Ascending aorta (tissue), 2 donors: ENCODE measurements at places on chromosomes 11 and 22.

DNA sequence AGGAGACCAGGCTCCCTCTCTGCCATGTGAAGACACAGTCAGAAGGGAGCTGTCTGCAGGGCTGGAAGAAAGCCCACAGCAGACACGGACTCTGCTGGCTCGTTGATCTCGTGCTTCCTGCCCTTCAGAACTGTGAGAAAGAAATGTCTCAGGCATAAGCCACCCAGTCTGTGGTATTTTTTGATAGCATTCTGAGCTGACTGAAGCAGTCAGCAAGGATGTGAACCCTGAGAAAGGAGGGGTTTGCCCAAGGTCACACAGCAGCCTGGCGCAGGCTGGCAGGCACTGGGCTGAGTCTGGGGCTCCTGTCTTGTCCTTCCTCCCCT is 255.1 kb upstream of the B3GAT1 start:
- no peaks in the 10 kb centered on the region for H3K36me3 ChIP-seq
- no peaks in the 10 kb centered on the region for H3K4me1 ChIP-seq
- no peaks in the 10 kb centered on the region for H3K27me3 ChIP-seq
- H3K4me3 ChIP-seq, result no peak overlapping the region

DNA sequence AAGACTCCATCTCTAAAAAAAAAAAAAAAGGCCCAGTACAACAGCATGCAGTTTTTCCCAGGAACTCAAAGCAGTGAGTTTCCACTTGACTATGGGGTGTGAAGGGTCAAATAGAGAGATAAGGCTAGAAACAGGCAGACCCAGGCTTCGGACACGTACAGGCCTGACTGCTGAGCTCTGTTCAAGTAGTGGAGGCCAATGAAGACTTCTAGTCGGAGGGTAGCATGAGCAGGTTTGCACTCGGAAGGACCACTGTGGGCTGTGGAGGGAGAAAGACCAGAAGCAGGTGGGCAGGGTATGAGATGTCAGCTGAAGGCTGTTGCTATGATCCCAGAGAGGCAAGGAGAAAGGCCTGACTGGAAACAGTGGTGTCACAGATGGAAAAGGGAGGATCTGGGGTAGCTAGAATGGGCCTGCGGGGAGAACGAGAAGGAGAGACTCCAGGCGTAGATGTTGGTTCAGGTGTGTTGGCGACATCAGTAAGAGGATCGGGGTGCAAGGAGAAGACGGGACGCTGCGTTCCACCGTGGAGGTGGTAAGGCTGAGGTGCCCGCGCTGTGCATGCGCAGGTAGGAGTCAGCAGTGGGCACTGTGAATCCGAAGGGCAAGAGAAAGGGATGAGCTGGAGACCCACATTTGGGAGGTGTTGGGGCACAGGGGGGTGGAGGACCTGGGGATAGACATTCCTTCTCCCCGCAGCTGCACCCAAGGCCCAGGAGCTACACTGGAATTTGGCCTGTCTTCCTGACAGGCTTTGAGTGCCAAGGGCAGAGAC is 49.4 kb upstream of the RAB1B start:
- peaks cover 44% of the 10 kb centered on the region for H3K36me3 ChIP-seq
- H3K27me3 ChIP-seq, result no peaks in the 10 kb centered on the region
- H3K27ac ChIP-seq, result no peak overlapping the region
- DNase-seq, result no peak
- H3K4me3 ChIP-seq, result no peak overlapping the region

DNA sequence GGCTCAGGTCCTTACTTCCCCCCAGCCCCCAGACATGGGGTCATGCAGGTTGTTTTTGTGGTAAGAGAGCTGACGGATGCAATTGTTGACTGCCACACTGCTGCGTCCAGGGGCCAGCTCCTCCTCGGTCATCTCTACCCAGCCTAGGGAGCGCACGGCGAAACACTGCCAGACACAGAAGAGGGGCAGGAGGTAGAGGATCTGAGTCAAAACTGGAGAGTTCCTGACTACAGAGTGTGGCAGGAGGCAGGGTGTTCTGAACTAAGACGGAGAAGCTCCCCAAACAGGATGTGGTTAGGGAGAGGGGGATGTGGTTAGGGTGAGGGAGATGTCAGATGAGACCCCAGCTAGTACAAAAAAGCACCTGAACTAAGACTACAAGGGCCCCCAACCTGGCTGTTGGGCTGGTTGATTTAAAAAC is 12.3 kb downstream of the SMPD1 start:
- H3K4me3 ChIP-seq, result no peak overlapping the region
- H3K4me1 ChIP-seq, result peaks cover 7% of the 10 kb centered on the region
- no peak for DNase-seq

- H3K4me1 ChIP-seq, result no peaks in the 10 kb centered on the region
- no peaks in the 10 kb centered on the region for H3K36me3 ChIP-seq
- H3K27me3 ChIP-seq, result no peaks in the 10 kb centered on the region
- DNase-seq, result no peak
- no peak overlapping the region for H3K27ac ChIP-seq
- H3K4me3 ChIP-seq, result no peak overlapping the region
Observed at GRCh38 chr11:109644152-109644551, 222.2 kb downstream of the C11orf87 start.

- no peak for DNase-seq
- no peak overlapping the region for H3K4me3 ChIP-seq
- H3K4me1 ChIP-seq, result no peaks in the 10 kb centered on the region
- no peaks in the 10 kb centered on the region for H3K27me3 ChIP-seq
Observed at GRCh38 chr11:106708348-106708747, 309.9 kb downstream of the GUCY1A2 start.

DNA sequence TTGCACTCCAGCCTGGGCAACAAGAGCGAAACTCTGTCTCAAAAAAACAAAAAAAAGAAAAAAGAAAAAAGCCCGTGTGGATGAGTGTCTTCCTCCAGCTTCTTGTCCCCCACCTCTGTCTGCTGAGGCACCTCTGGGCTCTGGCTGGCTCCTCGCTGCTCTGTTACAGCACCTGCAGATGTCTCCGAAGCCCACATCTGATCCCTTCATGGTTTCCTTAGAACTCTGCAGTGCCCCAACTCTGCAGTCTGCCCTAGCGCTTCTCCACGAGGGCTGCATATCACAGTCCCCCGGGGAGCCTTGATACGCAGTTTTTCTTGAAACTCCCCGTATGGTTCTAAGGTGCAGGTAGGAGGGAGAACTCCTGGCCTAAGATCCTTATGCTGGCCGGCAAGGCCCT is 15.9 kb downstream of the KCTD17 start:
- no peak for DNase-seq
- no peaks in the 10 kb centered on the region for H3K36me3 ChIP-seq
- H3K4me3 ChIP-seq, result no peak overlapping the region

DNA sequence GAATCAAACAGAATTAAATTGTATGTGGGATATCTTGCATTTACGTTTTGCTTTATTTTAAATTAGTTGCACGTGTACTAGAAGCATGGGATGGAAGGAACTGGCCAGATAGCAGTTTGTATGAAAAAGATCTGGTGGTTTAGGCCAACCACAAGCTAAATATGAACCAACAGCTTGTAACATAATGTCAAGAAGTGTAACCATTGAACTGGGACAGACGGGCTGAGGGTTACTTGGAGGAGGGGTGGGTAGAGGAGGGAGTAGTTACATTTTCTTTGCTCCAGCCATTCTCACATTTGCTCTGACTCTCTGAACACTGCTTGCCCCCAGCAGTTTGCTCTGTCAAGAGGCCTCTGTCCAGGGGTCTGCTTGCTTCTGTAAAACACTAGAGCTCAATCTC is 31.7 kb upstream of the CXCR5 start:
- no peaks in the 10 kb centered on the region for H3K4me1 ChIP-seq
- no peak overlapping the region for H3K27ac ChIP-seq
- no peaks in the 10 kb centered on the region for H3K36me3 ChIP-seq
- no peaks in the 10 kb centered on the region for H3K27me3 ChIP-seq

GRCh38 chr11:26909515-26909914 is 84.4 kb upstream of the FIBIN start:
- H3K4me1 ChIP-seq, result no peaks in the 10 kb centered on the region
- H3K27ac ChIP-seq, result no peak overlapping the region
- H3K36me3 ChIP-seq, result no peaks in the 10 kb centered on the region
- H3K4me3 ChIP-seq, result no peak overlapping the region
- no peaks in the 10 kb centered on the region for H3K27me3 ChIP-seq

GRCh38 chr11:102495161-102496042 is 35.1 kb downstream of the MMP7 start:
- H3K4me3 ChIP-seq, result no peak overlapping the region
- H3K36me3 ChIP-seq, result no peaks in the 10 kb centered on the region
- no peaks in the 10 kb centered on the region for H3K4me1 ChIP-seq
- H3K27ac ChIP-seq, result no peak overlapping the region
- no peaks in the 10 kb centered on the region for H3K27me3 ChIP-seq

GRCh38 chr22:46436595-46437175 is 100.7 kb downstream of the CELSR1 start:
- no peaks in the 10 kb centered on the region for H3K4me1 ChIP-seq
- H3K4me3 ChIP-seq, result no peak overlapping the region
- H3K27me3 ChIP-seq, result no peaks in the 10 kb centered on the region
- DNase-seq, result no peak

DNA sequence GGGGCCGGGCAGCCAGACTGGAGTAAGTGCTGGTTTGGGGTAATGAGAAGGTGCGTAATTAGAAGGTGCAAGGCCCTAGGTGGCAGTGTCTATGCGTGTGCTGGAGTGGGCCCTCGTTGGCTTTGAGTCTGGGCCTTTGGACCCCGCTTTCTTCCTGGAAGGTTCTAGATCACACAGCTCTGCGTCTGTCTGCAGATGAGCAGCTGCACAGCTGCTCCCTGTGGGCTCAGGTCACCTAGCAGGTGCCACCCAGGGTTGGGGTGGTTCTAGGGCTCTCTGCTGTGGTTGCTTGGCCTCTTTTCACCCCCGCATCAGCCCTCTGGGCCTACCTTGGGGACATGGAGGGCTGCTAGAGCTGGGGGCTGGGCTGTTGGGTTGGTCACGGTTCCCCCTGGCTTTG is 10.3 kb downstream of the RELT start:
- H3K4me1 ChIP-seq, result no peaks in the 10 kb centered on the region
- H3K27ac ChIP-seq, result no peak overlapping the region
- no peak overlapping the region for H3K4me3 ChIP-seq

DNA sequence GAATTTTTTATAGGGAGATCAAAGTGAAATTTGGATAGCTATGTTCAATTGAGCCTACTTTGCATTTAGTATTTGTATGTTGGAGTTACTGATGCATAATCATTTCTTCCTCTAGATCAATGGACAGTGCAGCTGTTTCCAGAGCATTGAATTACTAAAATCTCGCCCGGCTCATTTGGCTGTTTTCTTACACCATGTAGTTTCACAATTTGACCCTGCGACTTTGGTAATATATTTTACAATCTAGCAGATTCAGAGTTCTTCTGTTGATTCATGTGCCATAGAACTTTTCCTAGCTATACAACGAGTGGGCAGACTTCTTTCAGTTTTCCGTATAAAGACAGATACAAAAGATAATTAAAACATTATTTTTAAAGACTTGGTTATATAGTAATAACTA is 70.0 kb upstream of the GRIK4 start:
- H3K4me3 ChIP-seq, result no peak overlapping the region
- H3K4me1 ChIP-seq, result no peaks in the 10 kb centered on the region
- DNase-seq, result no peak
- H3K36me3 ChIP-seq, result peaks cover 44% of the 10 kb centered on the region
- H3K27ac ChIP-seq, result no peak overlapping the region

- H3K27me3 ChIP-seq, result no peaks in the 10 kb centered on the region
- no peaks in the 10 kb centered on the region for H3K36me3 ChIP-seq
- H3K4me1 ChIP-seq, result no peaks in the 10 kb centered on the region
- no peak overlapping the region for H3K27ac ChIP-seq
Observed at GRCh38 chr11:87712802-87713202, 462.4 kb downstream of the RAB38 start.

DNA sequence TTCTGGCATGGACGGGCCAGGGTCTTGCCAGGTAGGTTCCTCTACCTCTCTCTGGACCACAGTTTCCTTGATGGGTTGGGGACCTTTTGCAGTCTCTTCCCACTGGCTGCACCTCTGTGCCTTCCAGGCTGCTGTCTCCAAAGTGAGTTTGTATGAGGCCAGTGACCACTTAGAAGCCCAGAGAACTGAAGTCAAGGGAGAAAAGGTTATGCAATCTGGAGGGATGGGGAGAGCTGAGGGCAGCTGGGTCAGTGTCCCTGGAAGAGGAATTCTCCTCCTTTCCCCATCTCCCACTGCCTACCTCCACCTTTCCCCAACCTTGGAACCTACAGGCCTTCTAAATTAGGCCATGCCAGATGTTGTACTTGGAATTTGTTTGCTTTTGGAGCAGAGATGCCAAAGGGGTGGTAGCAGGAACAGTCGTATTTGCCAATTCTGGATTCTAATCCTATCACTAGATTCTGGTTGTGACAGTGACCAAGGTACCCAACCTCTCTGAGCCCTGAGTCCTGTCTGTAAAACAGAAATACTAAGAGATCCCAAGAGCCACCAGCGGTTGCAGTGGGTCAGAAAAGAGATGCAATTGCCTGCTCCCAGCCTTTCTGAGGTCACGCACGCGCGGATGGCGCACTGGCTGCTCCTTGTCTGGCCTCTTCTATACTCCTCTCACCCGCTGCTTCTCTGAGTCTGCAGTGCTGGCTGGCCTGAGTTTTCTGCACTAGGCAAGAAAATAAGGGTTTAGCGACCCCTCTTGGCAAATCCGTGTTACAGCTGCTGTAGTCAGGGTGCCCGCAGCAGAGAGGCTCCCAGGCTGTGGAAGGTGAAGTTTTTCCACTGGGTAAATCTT is 10.7 kb upstream of the ACCSL start:
- H3K27ac ChIP-seq, result peak overlapping the region; percentile 92
- peak; percentile 64 for DNase-seq
- no peaks in the 10 kb centered on the region for H3K27me3 ChIP-seq

GRCh38 chr11:121574801-121575200 is 122.0 kb upstream of the SORL1-AS1 start:
- no peak overlapping the region for H3K27ac ChIP-seq
- H3K4me3 ChIP-seq, result no peak overlapping the region
- DNase-seq, result no peak
- H3K27me3 ChIP-seq, result no peaks in the 10 kb centered on the region
- no peaks in the 10 kb centered on the region for H3K4me1 ChIP-seq

DNA sequence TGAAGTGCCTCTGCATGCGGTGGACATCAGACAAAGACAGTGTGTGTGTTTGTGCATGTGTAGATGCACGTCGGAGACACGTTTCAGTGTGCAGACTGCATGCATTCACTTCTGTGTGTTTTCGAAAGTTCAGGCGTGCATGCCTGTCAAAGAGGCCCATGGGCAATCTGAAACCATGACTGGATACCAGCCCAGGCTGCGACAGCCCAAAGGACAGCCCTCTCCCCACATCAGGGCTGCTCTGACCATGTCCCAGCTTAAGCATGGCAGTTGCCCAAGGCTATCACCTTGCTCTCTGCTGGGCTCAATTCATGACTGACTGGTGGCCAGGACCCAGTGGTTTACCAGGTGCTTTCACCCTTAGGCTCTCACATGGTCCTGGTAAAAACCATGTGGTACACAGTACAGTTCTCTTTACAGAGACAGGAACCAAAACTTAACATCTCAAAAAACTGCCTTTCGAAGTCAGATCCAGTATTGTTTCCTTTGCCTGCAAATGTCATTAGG is 423.7 kb upstream of the CADM1 start:
- no peaks in the 10 kb centered on the region for H3K4me1 ChIP-seq
- DNase-seq, result no peak
- H3K27me3 ChIP-seq, result no peaks in the 10 kb centered on the region
- H3K36me3 ChIP-seq, result no peaks in the 10 kb centered on the region
- no peak overlapping the region for H3K4me3 ChIP-seq
